ENCODE measurements at places on chromosomes 2 and 18. TPM values are rescaled to one million over a fixed set of nuclear protein-coding genes. Genes with fewer than 3 reads are reported as not detected.

DNA sequence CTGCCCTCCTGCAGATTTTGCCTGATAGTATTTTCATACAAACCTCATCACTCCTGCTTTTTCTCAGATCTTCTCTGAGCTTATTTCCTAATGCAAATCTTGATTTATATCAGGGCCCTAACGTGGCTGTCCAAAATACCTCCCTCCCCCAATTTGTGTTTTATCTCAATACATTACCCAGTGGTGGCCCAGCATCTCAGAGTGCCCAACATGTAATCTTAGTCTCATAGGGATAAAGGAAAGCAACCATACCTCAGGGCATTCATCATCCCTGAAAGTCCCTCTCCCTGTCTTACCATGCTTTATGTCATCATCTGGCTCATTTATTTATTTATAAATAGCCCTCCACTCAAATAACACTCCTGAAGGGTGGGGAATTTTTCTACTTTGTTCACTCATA lies 135.3 kb downstream of the SLC8A1 start:
- no peak for DNase-seq

- DNase-seq, result no peak
Observed at GRCh38 chr2:64624108-64624610, 29.6 kb downstream of the SERTAD2 start.

DNA sequence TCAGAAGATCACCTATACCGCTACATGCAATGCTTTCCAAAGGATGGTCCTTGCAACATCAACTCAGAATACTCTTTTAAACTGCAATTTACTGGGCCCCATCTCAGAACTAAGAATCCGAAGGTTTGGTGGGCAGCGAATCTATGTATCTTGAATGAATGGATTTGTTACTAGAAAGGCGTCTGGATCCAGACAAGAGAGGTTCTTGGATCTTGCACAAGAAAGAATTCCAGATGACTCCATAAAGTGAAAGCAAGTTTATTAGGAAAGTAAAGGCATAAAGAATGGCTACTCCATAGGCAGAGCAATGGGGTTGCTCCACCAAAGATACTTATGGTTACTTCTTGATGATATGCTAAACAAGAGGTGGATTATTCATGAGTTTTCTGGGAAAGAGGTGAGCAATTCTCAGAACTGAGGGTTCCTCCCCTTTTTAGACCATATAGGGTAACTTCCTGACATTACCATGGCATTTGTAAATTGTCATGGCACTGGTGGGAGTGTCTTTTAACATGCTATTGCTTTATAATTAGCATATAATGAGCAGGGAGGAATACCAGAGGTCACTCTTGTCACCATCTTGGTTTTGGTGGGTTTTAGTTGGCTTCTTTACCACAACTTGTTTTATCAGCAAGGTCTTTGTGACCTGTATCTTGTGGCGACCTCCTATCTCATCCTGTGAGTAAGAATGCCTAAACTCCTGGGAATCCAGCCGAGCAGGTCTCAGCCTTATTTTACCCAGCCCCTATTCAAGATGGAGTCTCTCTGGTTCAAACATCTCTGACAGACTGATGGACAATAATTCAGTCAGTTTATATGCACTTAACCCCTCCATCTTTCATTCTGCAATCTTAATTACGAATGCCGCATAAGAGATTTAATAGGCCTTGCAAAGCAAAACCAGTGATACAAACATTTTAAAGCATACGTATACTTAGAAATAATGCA lies 7.5 kb upstream of the RMDN2 start:
- no peak for DNase-seq

- no peak for DNase-seq
Observed at GRCh38 chr2:18362696-18363095, 197.8 kb downstream of the RDH14 start.

DNA sequence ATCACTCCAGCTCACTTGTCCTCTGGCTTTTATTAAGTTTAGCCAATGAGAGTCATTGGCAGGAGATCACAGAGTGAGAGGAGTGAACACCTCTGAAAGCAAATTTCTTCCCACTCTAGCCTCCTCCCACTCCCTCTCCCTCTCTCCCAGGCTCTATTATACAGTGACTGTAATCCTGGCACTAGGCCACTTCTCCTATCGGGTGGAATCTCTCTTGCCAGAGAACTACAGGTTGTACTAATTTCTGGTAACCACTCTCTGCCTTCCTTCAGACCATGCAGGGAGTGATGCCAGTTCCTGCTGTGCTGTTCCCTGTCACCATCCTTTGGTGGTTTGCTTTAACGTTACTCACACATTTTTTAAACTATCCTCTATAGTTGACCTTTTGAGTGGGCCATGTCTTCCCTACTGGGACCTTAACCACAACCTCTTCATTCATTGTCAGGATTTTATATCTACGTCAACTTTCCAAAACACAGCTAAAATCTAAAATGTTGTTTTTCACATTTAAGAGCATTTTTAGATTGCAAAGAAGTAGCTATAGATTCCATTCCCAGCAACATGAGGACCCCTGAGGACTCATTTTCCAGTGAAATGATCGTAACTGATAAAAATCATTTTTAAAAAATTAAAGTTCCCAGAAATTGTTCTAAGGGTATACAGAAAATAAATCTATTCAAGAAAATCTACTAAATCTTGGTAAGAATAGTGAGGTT lies 217.1 kb downstream of the MREG start:
- DNase-seq, result no peak

GRCh38 chr2:126463892-126464674 lies 191.9 kb upstream of the GYPC start:
- DNase-seq, result no peak

- DNase-seq, result no peak
Observed at GRCh38 chr2:68845043-68845442, 26.2 kb downstream of the BMP10 start.

CYRIA gene
- total RNA-seq, result 0.83 TPM

STK11IP gene
- total RNA-seq, result 50.2 TPM

IL1B gene
- not detected for total RNA-seq

SP110 gene
- 116 TPM for total RNA-seq

STPG4 gene
- total RNA-seq, result 1.0 TPM
